ENCODE measurements at places on chromosomes 3 and 15.

- DNase-seq, result no peak
These were observed 221.7 kb downstream of the ADAMTS17 start for GRCh38 chr15:100120111-100120510.

- no peak for DNase-seq
These were observed 35.2 kb upstream of the SLC41A3 start for GRCh38 chr3:126119008-126119675.

DNA sequence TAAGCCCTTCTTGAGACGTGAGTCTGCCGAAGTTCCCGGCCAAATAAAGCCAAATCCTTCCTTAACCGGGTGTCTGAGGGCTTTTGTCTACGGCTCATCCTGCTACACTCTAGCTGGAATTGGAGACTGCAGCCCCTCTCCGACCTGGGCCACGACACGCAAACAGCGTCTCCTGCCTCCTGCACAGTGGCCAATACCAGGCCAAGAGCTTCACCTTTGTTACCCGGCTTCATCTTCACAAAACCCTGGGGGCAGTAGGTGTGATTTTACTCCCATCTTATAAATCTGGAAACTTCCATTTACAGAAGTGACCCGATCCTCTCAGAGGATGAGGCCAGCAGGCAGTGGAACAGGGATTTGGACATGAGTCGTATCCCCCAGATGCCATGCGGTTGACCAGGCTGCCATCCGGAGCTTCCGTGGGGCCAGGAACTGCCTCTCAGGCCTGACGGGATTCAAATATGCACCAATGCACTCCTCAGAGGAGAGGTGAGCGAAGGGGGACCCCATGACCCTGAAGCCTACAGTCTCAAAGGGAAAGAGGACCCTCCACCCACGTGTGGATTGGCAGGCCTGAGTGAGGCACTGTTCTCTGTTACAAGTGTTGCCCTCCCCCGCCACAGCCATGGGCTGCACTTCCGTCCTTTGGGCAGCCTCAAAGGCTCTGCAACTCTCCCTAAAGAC, 53.2 kb upstream of the KLF13 start:
- DNase-seq, result no peak

GRCh38 chr3:121747976-121748375, 1.6 kb downstream of the GOLGB1 start:
- DNase-seq, result no peak

- DNase-seq, result no peak
These were observed 34.2 kb upstream of the OCA2 start for GRCh38 chr15:28133281-28133680.

DNA sequence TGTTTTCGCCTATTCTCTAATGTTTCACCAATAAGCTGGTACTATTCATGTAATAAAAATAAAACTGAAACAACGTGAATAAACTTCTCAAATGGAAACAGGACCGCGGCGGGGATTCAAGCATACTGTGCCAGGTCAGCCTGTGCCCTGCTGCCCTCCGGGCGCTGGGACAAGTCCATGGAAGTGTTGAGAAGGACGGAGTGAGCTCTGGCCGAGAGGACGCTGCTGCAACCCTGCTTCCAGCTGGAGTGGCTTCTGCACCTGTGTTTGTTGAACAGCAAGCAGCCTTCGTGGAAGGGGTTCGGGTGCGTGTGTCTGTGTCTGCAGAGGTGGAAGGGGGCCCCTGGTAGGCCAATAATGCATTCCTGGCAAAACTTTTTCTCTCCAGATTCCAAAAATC, 50.0 kb upstream of the PCSK6 start:
- DNase-seq, result no peak

DNA sequence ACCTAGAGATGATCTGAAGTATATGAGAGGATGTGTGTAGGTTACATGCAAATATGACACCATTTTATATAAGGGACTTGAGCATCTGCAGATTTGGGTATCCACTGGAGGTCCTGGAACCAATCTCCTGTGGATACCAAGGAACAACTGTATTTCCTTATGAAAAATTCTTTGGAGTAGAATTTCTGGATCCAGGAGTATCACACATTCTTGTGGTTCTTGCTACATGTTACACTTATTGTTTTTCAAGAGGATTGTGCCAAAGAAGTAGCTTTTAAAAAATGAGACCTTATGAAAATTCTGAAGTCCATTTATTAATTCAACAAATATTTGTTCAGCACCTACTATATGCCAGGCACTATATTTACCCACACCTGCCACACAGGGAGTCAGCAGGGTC, 15.7 kb upstream of the TBC1D23 start:
- no peak for DNase-seq

- DNase-seq, result no peak
These were observed 400.4 kb upstream of the THBS1 start for GRCh38 chr15:39180483-39180933.

- no peak for DNase-seq
These were observed 14.1 kb upstream of the PGPEP1L start for GRCh38 chr15:99021694-99022093.

- no peak for DNase-seq
These were observed 62.0 kb upstream of the ACP3 start for GRCh38 chr3:132255041-132255745.

DNA sequence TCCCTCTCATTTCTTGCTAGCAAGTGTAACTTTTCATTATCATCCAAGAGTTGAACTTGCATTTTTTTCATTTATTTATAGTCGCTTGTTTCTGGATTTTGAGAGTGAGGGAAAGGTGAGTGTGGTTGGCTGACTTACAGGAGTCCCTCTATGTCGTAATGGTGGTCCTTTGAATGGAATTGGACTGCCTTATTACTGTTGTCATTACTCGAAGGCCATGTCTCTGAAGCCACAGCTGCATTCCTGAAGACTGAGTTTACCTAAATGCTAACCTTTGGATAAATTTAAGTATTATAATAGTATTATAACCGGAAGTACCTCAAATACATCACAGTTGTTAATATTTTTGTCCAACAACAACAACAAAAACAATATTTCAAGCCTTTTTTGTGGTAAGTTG, 488.9 kb downstream of the GABRG3 start:
- DNase-seq, result no peak

- no peak for DNase-seq
These were observed 1.5 kb downstream of the TCAIM start for GRCh38 chr3:44340058-44340395.

DNA sequence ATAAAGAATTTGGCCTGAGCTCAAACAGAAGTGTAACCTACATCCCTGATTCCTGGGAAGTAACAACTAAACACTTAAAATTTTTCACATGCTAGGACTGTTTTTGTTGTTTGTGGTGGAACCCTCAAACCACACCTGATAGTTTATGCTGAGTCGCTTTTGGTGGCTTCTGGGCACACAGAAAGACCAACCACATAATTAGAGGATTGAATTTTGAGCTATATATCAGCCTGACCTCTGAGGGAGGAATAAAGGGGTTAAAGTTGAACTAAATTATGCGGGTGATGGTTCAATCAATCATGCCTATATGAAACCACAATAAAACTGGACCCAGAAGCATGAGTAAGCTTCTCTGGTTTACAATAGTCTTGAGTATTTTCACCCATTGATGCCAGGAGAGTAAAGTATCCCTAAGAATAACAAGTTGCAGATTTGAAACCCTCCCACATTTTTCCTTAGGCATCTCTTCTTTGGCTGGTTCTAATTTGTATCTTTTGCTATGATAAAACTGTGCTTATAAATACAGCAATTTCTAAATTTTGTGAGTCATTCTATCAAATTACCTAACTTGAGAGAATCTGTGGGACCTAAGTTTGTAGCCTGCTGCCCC, 1304.5 kb upstream of the GBE1 start:
- no peak for DNase-seq

All from activated T-helper 1 cell treated with Interleukin-2 at 50 U/mL for 16 hours (primary cell).